ENCODE measurements at places on chromosomes 3 and 15.

- no peak for DNase-seq
Measured at GRCh38 chr3:79047581-79047980, 720.2 kb downstream of the ROBO1 start.

GRCh38 chr3:72699631-72700030, 148.6 kb downstream of the SHQ1 start:
- DNase-seq = no peak

DNA sequence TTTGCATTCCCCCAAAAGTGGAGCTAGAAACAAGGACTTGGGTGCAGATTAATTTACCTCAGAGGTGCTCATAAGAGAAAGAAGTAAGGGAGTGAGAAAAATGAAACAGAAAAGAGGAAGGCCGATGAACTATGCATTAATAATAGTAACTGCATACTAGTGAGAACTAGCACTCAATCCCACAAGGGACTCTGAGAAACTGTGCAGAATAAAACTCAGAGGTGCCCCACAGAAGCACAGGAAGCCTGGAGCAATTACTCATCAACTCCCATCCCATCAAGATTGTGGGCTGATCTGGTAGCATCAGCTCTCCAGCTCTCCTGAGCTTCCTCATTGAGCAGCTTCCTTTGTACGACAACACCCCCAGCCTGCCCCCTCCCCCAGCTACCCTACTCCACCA, 50.8 kb downstream of the CLDN18 start:
- DNase-seq = no peak

DNA sequence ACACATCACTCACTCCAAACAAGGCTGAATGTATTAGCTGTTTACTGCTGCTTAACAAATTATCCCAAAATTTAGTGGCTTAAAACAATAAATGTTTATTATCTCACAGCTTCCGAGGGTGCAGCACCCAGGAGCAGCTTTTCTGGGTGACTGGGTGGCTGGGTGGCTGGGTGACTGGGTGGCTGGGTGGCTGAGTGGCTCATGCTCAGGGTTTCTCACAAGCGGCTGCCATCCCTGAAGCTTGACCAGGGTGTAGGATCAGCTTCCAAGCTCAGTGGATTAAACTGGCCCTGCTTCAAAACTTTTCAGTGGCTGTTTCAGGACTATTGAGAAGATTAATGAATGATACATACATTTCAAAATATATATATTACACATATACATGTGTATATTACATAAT, 2.3 kb upstream of the CYP11A1 start:
- no peak for DNase-seq

- DNase-seq = no peak
Measured at GRCh38 chr15:85757073-85757938, 37.4 kb downstream of the KLHL25 start.

DNA sequence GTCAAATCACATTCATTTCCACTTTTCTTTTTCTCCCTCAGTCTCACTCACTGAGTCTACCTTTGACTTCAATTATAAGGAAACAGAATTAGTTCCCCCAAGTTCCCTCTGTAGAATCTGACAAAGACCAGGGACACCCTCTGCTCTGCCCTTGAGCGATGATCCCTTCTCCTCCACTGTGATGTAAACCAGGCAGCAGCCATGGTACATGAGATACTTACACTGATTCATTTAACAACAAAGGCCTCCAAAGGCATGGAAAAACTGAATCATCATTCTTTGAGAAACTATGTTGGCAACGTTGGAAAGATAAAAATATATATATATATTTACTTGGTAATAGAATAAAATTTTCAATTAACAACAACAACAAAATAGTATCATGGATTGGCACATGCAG, 84.1 kb downstream of the P3H2 start:
- DNase-seq = no peak

DNA sequence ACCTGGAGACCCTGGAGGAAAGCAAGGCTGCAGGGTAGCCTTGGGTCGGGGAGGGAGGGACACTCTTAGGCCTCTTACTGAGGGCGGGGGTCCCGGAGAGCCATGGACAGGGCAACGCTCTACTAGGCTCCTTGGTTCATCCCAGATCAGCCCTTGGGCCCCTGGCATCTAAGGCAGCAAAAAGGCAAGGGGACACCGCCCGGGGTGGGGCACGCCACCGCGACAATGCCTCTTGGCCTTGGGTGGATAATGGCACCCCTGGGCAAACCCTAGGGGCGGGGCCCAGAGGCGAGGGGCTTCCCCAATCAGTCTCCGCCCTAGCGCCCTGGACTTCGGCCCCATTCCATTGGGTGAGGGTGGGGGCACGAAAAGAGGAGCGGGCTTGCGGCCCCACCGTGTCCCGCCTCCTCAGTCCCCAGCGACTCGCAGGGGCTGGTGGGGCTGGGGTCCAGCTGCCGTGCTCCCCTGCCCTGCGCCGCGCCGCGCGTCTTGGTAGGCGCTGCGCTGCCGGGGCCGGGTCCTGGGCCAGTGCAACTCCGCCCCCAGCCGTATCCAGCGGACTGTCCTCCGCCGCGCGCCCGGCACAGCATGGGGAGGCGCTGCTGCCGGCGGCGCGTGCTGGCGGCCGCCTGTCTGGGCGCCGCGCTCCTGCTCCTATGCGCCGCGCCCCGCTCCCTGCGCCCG, at the start of gene CHST13:
CHST13 (plus strand) TSS at position 411 of the 684 bp plus-strand sequence; CDS start at position 589, 178 bp downstream.
- DNase-seq = no peak

DNA sequence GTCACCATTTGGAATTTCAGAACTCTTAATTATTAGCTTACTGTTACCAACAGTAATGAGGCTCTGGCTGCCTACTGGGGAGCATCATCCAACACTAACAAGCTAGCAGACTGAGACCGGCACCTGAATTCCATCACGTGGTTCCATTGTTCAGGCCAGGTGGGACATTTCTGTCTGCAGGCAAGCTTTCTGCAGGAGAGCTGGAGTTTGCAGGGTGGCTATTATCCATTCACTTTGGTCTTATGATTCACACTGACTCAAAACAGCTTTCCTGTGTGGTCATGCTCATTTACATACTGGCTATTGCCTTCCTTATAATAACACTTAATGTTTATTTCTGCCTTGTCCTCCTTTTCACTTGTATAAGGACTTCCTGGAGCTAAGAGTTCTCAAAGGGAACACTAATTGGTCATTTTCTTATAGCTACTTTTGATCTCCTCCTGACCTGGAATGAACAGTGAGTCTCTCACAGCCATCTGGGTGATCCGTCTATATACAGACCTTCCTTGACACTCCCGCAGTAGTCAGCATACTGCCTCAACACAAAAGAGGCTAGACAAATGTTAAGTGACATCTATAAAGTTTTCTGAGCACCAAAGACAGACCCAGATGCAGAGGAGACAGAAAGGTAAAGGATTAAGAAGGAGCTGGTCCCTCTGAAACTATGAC, 695.4 kb downstream of the FHIT start:
- no peak for DNase-seq

- no peak for DNase-seq
Measured at GRCh38 chr15:42760759-42761158, 23.8 kb upstream of the CDAN1 start.

DNA sequence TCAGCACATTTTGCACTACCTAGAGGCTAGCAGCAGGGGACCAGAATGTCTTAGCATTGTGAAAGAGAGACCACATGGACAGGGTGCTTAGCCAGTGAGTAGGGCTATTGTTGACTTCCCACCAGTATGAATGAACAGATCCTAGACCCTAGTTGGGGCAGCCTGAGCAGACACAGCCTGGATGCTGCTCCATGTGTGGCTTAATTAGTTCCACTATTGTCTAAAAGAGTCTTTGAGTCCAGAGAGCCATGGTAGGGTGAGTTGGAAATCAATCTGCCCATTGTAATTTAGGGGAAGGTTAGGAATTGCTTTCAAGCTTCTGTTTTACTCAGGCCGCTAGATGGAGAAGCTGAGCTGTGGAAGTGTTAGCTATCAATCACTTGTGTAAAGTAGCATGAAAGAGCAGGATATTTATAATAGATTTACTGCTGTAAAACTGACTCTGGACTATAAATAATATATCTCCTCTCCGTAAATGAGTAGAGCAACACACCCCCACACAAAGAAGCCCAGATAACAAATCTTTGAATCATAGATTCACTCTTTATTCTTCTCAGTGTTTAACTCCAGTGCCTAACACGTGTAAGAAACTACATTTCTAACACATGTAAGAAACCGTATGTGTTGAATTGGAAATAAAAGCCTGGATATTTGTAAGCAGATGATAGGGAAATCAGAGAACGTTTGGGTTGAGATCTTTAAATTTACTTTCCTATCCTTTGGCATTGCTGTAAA, 4.1 kb upstream of the GCSAM start:
- DNase-seq = peak; percentile 64

DNA sequence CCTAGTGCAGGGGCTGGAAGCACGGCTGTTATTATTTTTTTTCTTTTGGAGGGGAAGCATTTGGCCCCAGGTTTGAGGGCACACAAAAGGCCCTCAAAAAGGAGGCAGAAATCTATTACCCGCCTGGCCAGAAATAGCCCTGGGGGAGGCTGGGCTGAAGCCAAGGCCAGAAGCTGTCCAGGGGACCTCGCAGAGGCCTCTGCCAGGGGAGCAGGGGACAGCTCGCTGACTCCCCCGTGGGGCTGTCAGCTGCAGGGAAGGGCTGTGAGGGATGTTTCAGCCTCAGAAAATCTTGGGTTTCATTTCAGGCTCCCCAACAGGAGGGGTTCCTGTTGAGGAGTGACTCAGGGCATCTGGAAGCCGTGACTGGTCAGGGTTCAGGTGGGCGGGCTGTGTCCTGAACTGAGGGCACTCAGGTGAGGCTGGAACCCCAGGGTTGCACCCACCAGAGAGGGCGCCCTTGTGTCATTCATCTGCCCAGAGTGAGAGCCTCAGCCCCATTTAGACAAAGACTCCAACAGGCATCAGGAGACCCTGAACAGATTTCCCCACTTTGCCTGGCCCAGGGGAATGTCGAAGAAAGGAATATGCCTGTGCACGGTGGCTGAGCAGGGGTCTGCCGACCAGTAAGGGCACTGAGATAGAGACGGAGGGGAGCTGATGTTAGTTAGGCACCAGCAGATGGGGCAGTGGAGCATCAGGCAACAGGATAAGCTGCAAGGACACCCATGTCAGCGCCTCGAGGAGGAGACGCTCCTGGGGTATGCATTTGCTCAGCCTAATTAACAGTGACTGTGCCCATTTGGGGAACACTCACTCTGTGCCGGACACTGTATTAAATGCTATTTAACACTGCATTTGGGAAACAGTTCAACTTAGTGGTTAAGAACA, 43.5 kb upstream of the SLC6A11 start:
- DNase-seq = no peak

DNA sequence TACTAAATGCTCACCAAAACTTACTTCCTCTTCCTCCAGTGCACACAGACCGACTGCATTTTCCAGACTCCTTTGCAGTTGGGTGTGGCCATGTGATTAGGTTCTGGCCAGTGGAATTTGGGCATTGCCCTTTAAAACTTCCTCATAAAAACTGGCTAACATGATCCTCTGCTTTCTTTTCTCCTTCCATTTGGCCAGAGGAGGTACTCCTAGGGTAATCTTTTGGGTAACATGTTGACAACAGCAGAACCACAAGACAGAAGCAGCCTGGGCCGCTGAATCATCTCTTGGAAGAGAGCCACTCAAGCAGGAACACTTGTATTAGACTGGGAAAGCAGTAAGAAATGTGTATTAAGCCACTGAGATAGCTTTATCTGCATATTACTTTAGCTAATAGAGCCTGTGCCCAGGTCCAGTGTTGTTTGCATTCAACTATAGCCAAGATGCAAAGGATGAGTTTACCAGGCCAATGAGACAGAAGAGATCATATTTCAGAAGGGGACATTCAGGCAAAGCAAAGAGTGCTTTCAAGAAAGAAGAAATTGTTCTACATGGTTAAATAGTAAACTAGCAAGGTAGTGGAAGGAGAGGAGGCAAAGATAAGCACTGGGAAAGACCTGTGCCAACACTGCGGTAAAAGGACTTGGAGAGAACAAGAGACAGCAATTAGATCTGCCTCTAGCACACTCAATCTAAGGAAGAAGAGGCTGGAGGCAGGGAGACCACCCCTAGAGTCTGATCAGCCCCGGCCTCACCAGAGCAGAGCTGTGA, 79.8 kb downstream of the PLCH1 start:
- no peak for DNase-seq

- peak; percentile 44 for DNase-seq
Measured at GRCh38 chr3:72102112-72102616, 317.2 kb upstream of the PROK2 start.

DNA sequence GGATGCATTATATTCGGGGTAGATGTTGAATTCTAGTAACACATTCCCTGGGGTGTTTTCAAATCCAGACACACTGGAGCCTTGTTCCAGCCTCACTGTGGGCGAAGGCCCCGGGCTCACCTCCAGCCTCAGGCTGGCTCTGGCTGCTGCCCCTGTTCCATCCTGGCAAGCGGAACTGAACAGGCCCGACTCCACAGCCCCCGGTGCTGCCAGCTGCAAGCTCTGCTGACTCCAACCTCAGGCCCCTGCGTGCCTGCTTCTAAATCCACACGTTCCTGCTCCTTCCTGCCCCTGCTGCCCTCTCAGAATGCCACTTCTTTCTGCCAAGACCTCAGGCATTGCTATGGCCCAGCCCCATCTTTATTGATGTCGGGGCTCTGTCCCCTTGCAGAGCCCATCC, 90.6 kb downstream of the LIPC start:
- DNase-seq = no peak

- DNase-seq = no peak
Measured at GRCh38 chr3:149542375-149543312, 68.1 kb downstream of the TM4SF4 start.

- no peak for DNase-seq
Measured at GRCh38 chr3:114207768-114208167, 28.9 kb upstream of the DRD3 start.

GRCh38 chr3:127112796-127113570, 79.9 kb upstream of the PRR23E start:
- DNase-seq = no peak

- DNase-seq = no peak
Measured at GRCh38 chr3:144084929-144085328, 113.3 kb downstream of the DIPK2A start.
